ENCODE measurements at places on chromosomes 7 and 10.

DNA sequence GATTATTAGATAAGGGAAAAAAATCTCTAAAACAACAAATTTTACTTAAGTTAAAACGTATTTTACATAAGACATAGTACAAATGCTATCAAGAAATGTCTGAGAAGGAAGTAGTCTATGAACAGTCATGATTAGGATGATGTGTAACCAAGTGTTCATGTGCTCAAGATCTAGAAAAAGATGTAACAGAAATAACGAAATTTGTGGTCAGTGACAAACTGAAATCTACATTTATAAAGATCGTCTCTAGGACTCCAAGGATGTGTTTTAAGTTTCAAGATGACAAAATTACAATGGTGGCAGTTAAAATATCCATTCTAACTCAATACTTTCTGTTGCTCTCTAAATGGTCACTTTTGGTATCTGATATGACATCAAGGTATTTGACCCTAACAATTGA, 17.2 kb downstream of the PPP3CB start:
- no peak for DNase-seq

- no peak for DNase-seq
Observed at GRCh38 chr7:87413951-87414793, 61.3 kb downstream of the ABCB4 start.

DNA sequence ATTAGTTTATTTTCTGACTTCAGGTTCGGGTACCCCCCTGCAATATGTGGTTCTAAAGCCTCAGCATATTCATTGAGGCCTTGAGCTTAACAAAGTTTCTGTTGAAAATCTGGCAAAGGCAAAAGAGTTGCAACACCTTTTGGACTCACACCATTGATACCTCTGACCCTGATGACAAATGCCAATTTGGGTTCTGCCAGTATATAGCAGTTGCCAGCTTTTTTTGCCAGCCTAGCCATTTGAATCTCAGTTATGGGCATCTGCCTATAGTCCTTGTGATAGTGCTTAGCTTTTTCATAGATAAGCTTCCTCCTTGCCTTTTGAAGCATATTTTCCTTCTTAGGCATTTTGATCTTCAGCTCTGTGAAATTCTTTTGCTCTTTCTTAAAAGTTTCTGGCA, 31.9 kb downstream of the LIPJ start:
- DNase-seq = no peak

DNA sequence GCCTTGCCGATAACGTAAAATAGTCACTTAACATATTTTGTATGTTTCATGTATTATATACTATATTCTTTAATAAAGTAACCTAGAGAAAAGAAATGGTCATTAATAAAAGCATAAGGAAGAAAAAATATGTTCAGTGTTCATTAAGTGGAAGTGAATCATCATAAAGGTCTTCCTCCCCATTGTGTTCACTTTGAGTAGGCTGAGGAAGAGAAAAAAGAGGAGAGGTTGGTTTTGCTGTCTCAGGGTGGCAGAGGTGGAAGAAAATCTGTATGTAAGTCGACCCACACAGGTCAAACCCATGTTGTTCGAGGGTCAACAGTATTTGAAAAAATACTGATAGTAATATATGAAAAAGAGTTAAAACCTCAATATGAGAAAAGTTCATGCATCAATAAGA, 90.3 kb downstream of the GLCCI1 start:
- DNase-seq = no peak

- no peak for DNase-seq
Observed at GRCh38 chr7:47504551-47505311, 77.2 kb downstream of the TNS3 start.

DNA sequence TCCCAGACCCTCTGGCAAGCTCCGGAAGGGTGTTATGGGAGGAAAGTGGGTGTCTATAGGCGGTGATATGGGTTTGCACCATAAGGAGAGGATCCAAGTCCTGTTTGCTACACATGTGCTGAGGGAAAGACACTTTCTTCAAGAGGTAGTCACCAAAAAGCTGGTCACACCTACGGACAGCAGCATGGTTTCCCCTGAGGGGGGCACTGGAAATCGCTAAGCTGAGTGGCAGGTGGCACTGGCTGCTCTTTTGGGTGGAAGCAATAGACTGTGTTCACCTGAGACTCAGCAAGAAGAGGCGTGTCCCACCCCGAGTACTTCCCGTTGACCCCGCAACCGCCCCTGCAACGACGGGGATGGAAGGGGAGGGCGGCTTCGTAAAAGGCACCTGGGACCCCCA, 1.8 kb upstream of the FOXI2 start:
- no peak for DNase-seq

- no peak for DNase-seq
Observed at GRCh38 chr10:14601872-14602725, 172.6 kb downstream of the FAM107B start.

- DNase-seq = no peak
Observed at GRCh38 chr10:78752221-78752620, 316.5 kb upstream of the ZMIZ1 start.

- no peak for DNase-seq
Observed at GRCh38 chr7:28595076-28595475, 182.8 kb downstream of the CREB5 start.

DNA sequence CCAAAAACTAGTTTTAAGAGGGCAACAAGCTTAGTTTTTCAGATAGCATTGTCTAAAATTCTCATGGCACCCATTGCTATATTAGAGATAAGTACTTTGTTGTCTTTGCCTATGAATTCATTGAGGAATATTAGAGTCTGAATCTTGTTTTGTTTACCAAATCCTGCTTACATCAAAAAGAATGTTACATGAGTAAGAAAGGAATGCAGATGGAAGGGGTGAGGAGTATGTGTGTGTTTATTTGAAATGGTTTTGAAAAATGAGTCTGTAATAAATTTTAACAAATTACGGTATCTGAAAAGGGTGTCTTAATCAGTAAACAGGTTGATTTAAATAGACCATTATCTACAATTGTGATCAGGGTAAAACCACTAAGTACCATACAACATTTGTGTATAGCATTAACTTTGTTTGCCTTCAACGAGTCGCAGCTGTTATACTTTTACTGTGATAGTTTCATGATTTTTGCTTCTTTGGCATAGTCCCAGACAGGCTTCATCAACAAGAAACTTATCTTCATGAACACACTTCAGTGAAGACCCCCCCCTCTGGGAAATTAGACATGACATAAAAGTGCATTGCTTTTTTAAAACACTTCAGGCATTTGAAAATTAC, 1183.9 kb upstream of the C7orf33 start:
- no peak for DNase-seq

DNA sequence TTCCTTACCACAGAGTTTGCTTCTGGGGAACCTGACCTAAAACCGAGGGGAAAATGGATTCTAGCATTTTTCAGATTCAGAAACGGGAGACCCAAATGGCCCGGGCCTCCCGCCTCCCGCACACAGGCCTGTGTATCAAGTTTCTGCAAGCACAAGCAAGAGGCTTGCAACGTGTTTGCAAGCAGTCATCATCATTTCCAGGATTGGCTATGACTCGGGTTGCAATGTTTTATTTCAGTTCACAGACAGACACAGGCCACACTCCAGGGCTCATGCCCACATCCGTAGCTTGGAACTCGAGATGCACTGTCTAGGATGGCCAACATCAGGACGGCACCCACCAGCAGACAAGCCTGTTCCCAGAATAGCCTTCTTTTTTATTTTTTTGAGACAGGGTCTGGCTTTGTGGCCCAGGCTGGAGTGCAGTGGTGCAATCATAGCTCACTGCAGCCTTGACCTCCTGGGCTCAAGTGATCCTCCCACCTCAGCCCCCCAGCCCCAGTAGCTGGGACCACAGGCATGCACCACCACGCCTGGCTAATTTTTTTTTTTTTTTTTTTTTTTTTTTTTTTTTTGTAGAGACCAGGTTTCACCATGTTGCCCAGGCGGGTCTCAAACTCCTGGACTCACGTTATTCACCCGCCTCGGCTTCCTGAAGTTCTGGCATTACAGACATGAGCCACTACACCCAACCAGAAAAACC, 68.1 kb upstream of the FOXK1 start:
- DNase-seq = no peak

DNA sequence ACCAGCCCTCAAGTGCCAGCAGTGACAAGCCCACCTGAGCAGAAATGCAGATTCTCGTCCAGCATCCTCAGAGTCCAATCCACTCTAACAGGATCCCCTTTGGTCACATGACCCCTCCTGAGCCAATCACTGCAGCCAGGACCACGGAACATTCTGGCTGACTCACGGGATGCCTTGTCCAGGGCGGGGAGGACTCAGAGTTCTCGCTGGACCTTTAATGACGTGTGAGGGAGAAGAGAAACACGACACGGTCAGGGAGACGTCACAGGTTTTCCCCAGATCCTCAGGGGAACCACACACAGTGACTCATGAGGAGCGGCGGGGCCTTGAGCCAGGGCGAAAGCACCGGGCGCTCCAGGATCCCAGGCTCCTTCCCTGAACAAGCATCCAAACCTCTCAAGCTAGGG, 155.7 kb downstream of the PTPRN2 start:
- DNase-seq = no peak

GRCh38 chr7:85714951-85715350, 528.1 kb upstream of the SEMA3D start:
- DNase-seq = no peak

- no peak for DNase-seq
Observed at GRCh38 chr7:134903073-134903790, 83.1 kb upstream of the AGBL3 start.

- DNase-seq = no peak
Observed at GRCh38 chr10:98472196-98472595, 25.5 kb upstream of the HPS1 start.

- DNase-seq = peak; percentile 13
Observed at GRCh38 chr7:158782761-158783401, 46.4 kb downstream of the ESYT2 start.

GRCh38 chr10:49310460-49310859, 11.5 kb downstream of the C10orf71 start:
- DNase-seq = no peak

DNA sequence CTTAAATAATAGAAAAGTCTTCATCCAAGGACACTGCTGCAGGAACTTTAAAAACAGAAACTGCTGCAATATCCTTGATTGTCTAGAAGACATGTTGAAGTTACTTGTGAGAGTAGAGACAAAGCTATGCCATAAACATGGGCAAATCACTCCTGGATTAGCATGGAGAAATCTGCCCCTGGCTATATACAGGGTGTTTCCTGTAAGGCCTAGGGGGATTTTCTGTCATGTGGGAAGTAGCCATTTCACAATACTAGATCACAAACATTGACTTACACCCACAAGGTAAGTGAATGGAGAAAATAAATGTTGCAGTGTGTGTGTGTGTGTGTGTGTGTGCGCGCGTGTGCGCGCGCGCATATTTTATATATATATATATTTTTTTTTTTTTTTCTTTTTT, 35.2 kb upstream of the PDK4 start:
- DNase-seq = no peak

GRCh38 chr10:14384116-14384730, 53.5 kb upstream of the FRMD4A start:
- no peak for DNase-seq

DNA sequence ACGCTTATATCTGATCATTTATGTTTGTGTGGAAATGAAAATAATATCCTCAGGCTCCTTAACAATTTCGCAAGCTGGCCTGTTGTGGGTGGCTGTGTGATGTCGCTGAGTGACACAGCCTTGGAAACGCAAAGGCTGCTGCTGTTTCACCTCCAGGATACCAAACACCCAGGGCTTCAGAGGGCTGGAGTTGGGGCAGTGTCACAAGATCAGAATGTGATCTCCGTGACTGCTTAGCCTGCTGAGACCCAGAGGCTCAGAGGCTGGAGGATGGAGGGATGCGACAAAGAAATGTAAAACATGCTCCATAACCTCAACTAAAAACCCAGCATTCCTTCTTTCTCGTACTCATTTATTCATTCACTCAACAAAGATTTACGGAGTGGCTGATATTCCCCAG, 37.2 kb upstream of the BMPER start:
- DNase-seq = no peak

DNA sequence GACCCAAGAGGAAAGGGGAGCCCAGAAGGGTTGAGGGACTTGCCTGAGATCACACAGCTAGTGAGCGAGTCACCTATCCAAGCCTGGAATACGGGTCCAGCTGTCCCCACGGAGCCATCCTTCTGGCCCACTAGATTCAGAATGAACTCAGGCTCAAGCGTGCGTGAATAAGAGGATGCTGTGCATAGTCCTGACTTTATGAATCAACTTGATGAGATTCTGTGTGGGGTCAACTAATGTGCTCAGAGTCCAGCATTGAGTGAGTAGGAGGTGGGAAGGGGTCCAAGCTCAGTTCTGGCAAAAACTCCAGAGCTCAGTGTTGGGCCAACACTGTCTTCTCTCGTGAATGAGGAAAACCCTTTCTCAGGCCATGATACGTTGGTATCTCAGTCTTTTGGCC, 41.4 kb downstream of the CAMK1D start:
- no peak for DNase-seq

DNA sequence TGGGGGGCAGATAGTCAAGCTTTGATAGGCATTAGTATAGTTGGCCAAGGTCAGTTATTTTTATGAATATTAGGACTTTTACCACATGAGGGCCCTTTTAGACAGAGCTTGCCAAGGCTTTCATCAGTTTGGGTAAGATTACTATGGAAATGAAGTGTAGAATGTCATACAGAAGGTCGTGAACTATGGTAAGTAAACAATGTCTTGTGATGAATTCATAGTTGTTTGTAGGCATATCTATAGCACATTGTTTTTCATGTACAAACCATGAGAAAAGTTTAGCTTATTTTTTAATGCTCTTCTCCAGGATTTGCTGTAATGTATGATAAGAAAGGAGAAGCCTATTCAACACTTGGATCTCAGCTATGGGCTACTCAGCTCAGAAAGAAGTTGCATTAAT, 4.3 kb downstream of the OR2A2 start:
- DNase-seq = no peak

DNA sequence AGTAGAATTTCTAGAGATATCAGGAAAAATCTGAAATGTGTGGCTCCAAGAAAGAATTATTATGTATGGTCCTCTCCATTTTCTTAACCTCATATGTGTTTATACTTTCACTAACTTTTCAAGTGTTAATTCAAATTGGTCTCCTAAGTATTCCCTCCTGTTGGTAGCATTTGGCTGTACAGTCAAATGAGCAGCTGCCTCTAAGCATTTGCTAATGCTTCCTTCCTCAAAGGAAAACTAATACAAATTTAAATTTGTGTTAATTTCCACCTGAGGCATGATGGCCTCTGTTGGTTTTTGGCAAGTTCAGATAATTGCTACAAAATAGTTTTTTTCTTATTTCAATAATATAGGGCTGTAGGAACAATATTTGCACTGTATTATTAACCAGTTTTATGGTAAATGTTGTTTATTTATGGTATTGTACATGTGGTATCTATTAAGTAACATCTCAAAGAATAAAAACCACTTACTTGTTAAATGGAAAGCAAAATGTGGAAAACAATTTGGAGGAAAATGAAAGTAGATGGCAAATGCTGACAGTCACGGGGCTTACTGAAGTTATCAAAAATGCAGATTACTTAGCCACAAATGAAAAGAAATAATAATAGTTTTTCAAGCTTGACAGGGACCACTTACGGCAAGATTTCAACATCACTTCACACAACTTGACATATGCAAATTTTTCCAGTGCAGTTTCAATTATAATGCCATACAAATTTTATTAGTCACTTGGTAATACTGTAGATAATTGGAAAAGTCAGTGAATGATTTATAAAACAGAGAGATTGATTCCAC, 299.3 kb upstream of the MEOX2 start:
- no peak for DNase-seq
